ENCODE measurements at places on chromosomes 5 and 9. TPM values are rescaled to one million over a fixed set of nuclear protein-coding genes. Genes with fewer than 3 reads are reported as not detected.

DNA sequence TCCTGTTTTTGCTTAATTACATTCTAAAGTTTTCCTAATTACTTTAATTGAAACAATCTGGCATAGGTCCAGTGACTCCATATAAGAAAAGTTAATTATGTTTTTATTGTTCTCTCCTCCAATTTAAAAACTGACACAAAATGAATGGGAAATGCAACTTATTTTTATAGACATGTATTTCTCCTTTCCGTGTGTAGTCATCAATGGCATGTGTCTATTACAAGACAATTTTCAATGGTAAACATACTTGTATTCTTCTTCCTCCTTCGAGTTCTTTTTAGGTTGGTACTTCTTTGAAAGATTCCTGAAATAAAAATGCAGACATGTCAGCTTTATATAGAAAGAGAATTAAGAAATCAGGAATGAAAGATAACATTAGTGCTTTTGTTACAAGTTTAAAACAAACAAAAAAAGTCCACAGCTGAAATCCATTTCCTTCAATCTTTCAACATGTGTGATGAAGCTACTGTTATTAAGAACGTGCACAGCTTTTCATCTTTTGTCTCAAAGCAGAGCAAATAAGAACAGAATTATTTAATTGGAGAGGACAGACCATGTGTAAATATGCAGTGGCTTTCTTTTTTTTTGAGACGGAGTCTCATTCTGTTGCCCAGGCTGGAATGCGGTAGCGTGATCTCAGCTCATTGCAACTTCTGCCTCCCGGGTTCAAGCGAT lies 63.8 kb downstream of the FNBP1 start:
- DNase-seq: no peak

GRCh38 chr9:114093031-114093471 lies 6.0 kb downstream of the KIF12 start:
- DNase-seq: no peak

- DNase-seq: no peak
These were observed 2.1 kb downstream of the TLN1 start for GRCh38 chr9:35729700-35730485.

DNA sequence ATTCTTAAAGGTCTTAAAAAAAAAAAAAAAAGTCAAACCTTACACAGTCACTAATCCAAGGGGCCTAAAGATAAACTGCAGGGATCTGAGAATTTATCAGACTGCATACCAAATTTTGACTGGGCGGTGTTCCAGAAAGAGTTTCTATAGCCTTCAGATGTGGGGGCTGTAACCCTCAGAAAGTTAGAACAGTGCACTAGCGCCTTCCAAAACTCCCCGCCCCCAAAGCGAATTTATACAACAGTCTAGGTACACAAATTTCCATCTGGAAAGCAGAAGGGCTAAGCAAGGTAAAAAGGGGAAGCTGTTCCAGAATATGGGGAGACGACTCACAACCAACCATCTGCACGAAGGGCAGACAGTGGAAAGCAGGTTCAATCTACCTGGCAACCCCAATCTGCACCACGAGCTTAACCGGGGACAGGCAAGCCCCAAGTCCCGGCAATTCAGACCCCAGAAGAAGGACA lies 813 bp downstream of the ERMP1 start:
- no peak for DNase-seq

- DNase-seq: peak; percentile 18
These were observed 120.9 kb downstream of the WNK2 start for GRCh38 chr9:93304574-93305496.

- no peak for DNase-seq
These were observed 1.0 kb downstream of the CSNK1A1 start for GRCh38 chr5:149550268-149550583.

DNA sequence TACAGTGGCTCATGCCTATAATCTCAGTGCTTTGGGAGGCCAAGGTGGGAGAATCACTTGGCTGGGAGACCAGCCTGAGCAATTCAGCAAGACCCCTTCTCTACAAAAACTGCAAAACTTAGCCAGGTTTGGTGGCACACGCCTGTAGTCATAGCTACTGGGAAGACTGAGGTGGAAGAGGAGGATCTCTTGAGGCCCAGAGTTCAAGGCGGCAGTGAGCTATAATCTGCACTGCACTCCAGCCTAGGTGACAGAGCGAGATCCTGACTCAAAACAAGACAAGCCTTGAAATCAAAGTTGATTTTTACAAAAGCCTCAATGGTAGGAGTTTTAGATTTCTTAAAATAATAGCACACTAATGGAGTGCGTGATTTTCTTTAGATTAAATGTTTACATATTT lies 14.6 kb downstream of the UBE2D2 start:
- no peak for DNase-seq

DNA sequence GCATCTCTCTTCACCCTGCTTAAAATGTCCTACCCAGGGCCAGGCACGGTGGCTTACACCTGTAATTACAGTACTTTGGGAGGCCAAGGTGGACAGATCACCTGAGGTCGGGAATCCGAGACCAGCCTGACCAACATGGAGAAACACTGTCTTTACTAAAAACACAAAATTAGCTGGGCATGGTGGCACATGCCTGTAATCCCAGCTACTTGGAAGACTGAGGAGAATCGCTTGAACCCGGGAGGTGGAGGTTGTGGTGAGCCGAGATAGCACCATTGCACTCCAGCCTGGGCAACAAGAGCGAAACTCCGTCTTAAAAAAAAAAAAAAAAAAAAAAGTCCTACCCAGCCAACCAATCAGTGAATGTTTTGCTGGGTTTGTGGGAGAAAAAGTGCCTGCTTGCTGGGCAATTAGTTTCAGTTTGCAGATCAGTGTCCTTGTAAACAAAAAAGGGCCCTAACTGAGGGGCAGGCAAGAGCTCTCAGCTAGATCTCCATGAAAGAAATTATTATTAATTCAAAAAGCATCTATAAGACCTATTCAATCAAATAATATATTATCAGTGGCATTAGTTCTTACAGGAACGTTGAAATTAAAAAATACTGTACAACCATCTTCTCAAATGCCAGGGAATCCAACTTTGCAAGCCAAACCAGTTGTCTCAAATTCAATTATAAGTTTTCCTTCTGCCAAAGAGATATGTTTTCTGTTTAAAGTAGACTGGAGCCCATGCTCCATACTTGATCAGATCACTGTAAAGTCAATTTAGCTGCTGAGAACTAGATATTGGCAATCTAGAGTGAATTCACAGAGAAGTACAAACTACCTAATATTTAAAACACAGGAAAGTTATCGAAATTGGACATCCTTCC lies 3.9 kb downstream of the MEGF9 start:
- no peak for DNase-seq

DNA sequence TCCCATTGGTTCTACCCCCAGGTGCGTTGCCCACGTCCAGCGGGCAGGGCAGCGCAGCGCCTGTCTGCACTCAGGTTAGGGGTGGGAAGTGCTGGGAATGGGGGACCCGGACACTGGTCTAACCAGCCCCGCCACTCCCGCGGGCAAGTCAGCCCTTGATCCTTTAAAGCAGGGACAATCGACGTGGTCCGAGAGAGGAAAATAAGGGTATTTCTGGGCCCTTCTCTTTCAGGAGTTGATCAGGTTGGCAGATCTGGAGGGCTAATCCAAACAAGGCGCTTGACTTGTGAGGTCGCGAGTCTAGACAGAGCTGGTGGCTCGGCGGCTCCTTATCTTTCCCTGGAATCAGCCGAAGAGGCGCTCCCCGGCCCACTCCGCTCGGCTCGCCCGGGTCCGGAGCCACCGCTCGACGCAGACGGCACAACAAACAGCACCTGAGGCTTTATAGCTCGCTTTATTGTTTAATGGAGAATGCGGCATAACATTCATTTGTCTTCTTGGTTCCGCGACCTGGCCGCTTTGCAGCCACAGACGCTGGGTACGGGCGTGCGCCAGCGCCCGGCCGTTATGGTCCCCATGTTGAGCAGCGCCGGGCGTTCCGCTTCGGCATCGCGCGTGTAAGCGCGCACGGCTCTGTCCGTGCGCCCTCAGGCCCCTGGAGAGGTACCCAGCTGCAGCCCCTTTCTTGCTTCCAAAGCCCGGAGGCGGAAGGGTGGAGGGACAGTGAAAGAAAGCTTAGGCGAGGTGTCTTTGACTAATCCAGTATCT lies 15.8 kb downstream of the ISL1 start:
- DNase-seq: no peak

DNA sequence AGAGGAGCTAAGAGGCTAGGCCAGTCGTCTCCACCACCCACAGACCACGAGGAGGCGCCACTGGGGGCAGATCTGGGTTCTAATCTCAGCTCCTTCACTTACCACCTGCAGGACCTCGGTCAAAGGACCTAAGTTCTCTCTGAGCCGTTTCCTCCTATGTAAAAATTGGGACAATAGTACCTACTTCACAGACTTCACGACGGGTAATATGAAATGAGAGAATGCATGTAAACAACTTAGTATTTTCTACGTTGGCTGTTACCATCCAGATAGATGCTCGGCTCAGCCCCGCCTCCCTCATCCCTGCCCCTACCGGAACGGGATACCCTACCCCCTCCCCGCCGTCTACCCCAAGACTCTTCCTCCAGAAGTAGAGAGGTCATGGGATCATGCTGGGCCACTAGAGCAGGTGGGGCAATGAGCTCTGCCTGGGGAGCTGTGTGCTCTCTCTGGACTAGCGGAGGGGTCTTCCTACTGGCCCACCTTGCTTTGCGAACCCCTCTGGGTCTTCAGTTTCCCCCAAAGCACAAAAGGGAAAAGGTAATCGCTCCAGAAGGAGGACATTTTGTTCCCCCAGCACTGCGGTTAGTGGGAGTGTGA lies 541 bp downstream of the GNPDA1 start:
- no peak for DNase-seq

DNA sequence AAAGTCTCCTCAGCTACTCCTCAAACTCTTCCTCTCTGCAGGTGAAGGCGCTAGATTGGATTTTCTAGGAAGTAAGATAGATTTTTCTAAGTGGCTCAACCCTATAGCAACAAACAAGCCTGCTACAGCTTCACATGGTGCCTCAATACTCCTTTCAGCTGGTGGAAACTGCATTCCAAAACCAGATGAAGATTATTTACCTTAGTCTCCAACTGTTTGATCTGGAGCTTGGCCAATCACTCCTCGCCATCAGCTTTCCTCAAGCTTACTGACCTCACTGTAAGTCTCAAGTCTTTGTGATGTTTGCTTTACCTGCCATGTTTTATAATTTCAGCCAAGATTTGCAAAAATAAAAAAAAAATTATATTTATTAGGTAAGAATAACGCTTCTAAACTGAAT lies 622.4 kb downstream of the CHSY3 start:
- DNase-seq: no peak

- no peak for DNase-seq
These were observed 20.8 kb upstream of the CXCL14 start for GRCh38 chr5:135599421-135600151.

GRCh38 chr9:92680166-92681119 lies 10.5 kb upstream of the IPPK start:
- DNase-seq: no peak

DNA sequence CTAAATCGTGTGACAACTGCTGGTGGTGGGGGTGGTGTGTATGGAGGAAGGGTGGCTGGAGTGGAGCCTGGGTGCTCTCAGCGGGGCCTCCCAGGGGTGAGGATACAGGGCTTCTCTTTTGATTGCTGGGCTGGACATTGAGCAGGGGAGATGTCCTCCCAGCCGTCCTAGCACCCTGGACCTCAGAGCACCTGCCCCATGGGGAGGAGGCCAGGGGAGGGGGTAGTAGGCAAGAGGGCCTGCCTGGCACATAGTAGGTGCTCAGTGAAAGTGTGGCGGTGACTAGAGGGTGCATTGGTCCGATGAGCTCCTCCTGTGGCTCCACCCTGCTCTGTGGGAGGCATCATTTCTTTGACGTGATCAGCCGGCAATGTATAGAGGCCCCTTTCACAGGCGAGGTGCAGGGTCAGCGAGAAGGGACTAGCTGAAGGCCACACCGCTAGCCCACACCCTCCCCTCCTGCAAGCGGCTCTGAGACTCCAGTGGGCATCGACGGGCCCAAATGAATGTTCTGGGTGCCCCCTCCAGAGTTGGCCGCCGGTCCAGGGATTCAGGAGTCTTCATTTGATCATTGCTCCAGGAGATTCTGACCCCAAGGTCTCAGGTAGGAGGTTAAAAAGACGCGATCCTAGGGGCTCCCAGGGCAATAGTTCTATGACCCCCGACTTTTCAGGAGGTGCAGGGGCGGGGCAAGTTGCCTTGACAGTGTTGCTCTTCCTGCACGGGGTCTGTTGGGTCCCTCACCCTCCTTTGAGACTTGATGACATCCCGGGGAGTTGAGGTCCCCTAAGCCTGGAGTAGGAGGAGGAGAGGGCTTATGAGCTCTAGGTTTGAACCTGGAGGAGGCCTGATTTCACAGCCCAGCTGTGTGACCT lies 255.5 kb downstream of the PBX3 start:
- DNase-seq: no peak

- DNase-seq: no peak
These were observed 17.1 kb downstream of the KCTD16 start for GRCh38 chr5:144187699-144188294.

- no peak for DNase-seq
These were observed 199.2 kb downstream of the FAM170A start for GRCh38 chr5:119828541-119828940.

GRCh38 chr9:95478335-95478734 lies 38.4 kb downstream of the PTCH1 start:
- no peak for DNase-seq

DNA sequence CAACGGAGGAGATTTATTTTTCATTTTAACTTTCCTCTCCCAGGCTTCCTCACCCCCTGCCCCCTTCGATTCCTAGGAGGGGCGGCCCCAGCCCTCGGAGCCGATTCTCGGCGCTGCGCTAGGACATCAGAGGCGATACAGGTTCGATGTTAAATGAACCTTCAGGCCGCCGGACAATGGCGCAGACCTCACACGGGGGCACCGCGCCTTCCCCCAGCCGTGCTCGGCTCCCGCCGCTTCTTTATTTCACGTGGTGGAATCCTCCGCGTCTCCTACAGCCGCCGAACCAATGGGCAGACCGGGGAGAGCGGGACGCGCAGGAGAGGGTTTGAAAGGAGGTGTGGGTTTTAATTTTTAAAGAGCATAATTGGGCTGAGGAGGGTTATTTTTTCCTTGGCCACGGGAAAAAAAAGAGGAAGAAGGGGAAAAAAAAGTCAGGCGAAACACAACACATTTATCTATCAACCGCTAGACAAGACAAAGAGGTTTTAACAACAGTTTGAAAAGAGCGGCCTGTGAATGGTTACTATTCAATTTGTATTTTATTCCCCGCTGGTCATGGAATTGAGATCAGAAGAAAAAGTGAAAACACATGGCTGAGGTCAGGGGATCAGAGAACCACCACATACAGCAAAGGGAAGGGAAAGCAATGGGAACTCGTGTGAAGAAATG lies 126.8 kb downstream of the TMEM174 start:
- DNase-seq: no peak

GRCh38 chr9:134943836-134944235 lies 26.1 kb upstream of the FCN1 start:
- no peak for DNase-seq

The CAVIN4 gene
- polyA plus RNA-seq: 2.9 TPM

The CBY3 gene
- polyA plus RNA-seq: 0.65 TPM

The ERP44 gene
- 39.8 TPM for polyA plus RNA-seq

The NACC2 gene
- 7.8 TPM for polyA plus RNA-seq

The ARHGEF28 gene
- polyA plus RNA-seq: 50.6 TPM

The NDUFS4 gene
- 151 TPM for polyA plus RNA-seq

The SPINK4 gene
- polyA plus RNA-seq: not detected

The CNTNAP3B gene
- 12.8 TPM for polyA plus RNA-seq

The ROPN1L gene
- 0.64 TPM for polyA plus RNA-seq

The CNTNAP3 gene
- 3.8 TPM for polyA plus RNA-seq

The MEGF10 gene
- 1.1 TPM for polyA plus RNA-seq

The SLC34A3 gene
- polyA plus RNA-seq: 6.0 TPM
